ENCODE measurements at places on chromosomes 5 and 9.

DNA sequence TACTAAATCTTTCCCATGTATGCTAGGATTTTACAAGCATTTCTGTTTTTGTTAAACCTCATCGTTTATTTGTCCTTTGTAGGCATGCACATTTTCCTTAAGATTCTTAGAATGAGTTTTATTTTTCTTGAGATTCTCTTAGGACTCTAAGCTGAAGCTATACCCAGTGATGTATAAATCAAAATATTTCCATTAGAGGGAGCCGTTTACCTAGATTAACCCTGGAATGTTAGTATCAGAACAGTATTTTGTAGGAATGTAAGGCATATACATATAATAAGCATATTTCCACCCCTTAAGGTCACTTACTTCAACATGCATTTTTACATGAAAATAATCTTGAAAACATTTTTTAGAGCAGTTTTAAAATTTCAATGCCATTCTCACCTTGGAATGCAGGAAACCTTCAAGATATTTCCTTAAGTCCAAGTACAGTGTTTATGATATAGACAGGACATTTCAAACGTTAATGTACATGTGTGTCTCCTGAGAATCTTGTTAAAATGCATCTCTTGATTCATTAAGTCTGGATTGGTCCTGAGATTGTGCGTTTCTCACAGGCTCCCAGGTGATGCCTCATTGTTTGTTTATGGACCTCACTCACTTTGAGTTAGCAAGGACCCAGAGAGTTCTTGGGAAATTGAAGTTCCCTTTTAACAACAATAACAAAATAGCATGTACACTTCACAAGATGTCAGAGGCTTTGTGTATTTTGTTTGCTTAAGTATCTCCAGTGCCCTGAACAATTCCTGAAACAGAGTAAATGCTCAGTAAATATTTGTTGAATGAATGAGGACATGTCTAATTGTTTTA, 34.9 kb upstream of the FCHO2 start:
- peak; percentile 28 for DNase-seq

GRCh38 chr9:112884101-112884500, 6.6 kb downstream of the SLC46A2 start:
- DNase-seq: peak; percentile 57

DNA sequence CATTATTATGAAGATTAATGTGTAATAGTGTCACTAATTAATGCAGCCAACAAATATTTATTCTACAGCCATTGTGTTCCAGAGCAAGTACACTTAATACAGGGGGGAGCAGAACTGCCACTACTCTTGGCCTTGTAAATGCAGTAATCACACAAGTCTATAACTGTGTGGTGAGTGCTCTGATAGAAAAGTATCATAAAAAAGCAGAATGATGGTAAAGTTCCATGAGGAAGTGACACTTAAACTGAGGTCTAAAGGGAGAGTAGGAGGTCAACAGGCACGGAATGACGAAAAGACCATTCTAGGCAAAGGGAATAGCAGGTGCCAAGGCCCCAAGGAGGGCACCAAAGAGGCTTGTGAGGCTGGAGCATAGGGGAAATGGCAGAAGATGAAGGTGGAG, 142.9 kb downstream of the OSTF1 start:
- no peak for DNase-seq

- DNase-seq: no peak
Observed at GRCh38 chr5:62134811-62135210, 171.2 kb upstream of the KIF2A start.

DNA sequence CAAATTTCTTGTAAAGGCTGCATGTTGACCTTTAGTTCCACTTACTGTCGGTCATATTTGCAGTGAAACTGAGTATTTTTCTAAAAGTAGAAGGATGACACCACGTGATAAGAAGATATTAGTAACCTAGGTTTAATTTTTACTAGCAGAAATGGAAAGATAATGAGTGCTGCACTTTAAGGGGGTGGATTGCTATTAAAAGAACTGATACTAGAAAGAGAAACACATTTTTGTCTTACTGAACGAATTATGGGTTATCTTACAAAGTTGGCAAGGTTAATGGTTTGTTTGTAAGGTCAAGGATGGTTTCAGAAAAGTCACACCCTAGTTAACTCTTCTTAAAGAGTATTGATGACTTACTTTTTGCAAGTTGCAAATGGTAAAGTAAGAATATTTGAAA, 2.4 kb downstream of the MACIR start:
- DNase-seq: no peak

DNA sequence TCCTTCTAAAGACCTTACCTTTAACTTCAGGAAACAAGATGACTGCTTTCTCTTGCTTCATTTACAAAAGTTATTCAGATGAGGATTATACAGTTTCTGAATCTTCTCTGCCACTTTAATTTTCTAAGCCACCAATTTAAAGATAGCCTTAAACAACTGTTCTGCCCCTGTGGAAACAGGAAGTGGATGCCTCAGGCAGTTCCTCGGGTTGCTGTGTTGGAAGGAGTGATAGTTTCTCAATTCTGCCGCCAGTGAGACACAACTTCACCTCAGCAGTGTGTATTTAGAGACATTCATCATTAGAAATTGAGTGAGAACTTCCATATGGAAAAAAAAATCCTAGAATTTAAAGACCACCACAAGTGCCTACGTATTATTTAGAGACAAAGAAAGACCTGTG, 475.1 kb upstream of the WWC1 start:
- DNase-seq: no peak

GRCh38 chr5:23316060-23316591, 191.3 kb upstream of the PRDM9 start:
- no peak for DNase-seq

GRCh38 chr9:125440411-125440810, 178.8 kb downstream of the GAPVD1 start:
- DNase-seq: no peak

GRCh38 chr5:59246882-59247281, 646.6 kb downstream of the PDE4D start:
- DNase-seq: no peak

GRCh38 chr9:91424403-91425176, 958 bp upstream of the NFIL3 start:
- DNase-seq: peak; percentile 86

GRCh38 chr9:13911473-13911872, 402.5 kb downstream of the NFIB start:
- no peak for DNase-seq

GRCh38 chr5:1801222-1801966, at the start of gene NDUFS6:
NDUFS6 (plus strand) TSS chr5:1801407; CDS start chr5:1801418, 11 bp downstream.
- peak; percentile 89 for DNase-seq

DNA sequence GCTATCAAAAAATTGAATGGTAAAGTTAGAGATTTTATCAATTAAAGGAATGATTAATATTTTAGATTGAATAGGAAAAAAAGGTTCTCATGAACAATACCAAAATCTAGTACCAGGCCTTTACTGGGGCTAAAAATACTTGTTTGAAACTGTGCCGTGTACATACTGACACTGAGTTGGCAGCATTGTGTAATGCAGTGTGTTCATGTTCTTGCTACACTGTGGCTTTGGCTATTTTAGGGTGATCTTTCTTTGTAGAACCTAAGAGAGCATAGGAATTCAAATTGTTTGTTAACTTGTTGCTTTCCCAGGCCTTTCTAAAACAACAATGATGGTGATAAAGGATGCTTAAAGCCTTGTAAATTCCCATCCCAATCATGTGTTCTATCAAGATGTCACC, 80.9 kb downstream of the KIF4B start:
- no peak for DNase-seq

GRCh38 chr5:52875827-52876226, 88.1 kb downstream of the ITGA1 start:
- DNase-seq: no peak

DNA sequence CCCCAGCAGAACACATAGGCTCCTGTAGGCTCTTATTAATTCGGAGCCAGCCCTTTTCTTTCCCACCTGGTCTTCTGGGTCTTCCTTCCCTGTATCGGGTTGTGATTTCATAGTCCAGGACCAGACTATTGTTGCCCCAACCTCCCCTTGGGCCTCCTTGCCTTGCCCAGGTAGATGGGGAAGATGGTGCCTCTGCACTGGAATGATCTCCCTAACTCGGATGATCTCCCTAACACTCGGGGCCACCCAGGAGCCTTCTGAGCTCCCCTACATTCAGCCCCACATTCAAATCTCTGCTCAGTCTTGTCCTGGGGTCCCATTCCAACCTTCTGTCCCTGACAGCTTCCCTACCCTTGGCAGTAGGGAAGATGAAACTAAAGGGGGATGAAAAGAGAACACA, 2.7 kb upstream of the IRF1 start:
- no peak for DNase-seq

- no peak for DNase-seq
Observed at GRCh38 chr9:106708475-106709146, 154.4 kb upstream of the ZNF462 start.

GRCh38 chr5:97383996-97384395, 200.9 kb upstream of the RIOK2 start:
- DNase-seq: peak; percentile 14

- no peak for DNase-seq
Observed at GRCh38 chr5:137086342-137086741, 412.8 kb downstream of the SPOCK1 start.

- DNase-seq: peak; percentile 67
Observed at GRCh38 chr9:109640580-109641371, 139.2 kb upstream of the PALM2AKAP2 start.

GRCh38 chr5:77893225-77893860, 117.2 kb upstream of the TBCA start:
- peak; percentile 89 for DNase-seq

- DNase-seq: no peak
Observed at GRCh38 chr5:55037890-55038289, 13.8 kb downstream of the GZMK start.

DNA sequence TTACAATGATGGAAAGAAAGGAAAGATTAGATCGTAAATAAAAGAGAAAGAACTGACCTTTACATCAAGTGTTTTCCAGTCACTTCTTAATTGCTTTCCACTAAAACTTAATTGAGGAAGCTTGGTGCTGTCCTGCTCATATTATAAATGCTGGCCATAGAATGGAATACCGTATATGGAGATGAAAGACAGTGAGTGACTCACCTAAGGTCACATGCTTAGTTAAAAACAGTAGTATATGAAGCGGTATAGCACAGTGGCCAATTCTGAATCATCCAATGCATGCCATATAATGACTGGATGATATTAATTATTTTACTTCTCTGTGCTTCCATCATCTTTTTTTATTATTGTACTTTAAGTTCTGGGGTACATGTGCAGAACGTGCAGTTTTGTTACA, 482.4 kb upstream of the SGCD start:
- no peak for DNase-seq

GRCh38 chr9:126880226-126880946, 19.9 kb downstream of the ZBTB34 start:
- no peak for DNase-seq

- DNase-seq: no peak
Observed at GRCh38 chr5:154866841-154867240, 8.4 kb downstream of the CNOT8 start.

DNA sequence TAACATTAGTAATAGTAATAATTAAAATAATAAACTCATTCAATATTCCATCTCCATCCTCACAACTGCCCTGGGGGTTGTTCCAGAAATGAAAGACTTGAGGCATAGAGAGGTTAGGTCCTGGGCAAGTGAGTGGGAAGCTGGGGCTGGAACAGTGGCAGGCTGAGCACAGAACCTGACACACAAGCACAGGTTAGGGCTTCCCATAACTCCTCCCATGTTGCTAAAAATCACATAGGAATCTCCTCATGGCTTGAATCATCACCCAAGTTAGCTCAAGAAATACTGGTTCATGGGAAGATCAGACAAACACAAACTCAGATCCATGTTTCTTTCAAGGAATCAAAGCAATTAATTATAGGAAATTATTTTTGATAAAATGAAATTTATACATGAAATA, 487.7 kb downstream of the SEMA5A start:
- DNase-seq: no peak

GRCh38 chr9:14281136-14281795, 32.7 kb downstream of the NFIB start:
- no peak for DNase-seq

DNA sequence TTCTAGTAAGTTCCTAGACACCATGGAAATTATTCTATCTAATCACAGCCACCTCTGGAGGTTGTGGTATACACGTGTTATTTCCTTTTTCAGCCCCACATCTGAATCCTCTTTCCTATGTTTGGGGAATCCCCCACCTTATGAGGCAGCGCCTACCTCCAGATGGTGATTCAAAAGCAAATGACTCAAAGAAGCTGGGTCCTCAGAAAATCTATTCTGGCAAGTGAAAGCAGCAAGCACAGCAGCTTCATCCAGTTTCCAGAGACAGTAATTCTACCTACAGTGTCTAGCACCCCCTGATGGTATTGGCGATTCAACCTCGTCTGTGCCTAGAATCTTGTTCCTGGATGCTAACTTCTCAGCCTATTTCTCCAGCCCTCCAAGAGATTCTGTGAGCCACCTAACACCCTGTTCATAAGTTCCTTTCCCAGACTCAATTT, 43.0 kb downstream of the STRBP start:
- DNase-seq: peak; percentile 65

GRCh38 chr9:99058964-99059921, 45.7 kb upstream of the TGFBR1 start:
- DNase-seq: peak; percentile 31

DNA sequence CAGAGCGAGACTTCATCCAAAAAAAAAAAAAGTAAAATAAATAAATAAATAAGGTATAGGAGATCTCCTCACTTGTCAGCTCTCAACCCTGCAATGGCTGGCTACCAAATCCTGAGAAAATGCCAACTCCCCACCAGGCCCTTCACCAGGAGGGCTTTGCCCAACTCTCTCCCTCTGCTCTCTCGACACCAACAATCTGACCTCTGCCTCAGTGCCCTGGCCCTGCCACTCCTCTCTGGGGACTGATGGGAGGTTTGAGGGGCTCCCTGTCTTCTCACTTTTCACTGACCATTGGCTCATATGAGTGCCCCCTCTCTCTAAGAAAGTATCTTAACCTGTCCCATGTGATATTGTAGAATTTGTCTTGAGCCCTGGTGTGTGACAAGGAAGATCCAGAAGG, 52.6 kb upstream of the SH3PXD2B start:
- DNase-seq: no peak

- DNase-seq: peak; percentile 76
Observed at GRCh38 chr9:20981486-20981885, 50.0 kb downstream of the HACD4 start.

DNA sequence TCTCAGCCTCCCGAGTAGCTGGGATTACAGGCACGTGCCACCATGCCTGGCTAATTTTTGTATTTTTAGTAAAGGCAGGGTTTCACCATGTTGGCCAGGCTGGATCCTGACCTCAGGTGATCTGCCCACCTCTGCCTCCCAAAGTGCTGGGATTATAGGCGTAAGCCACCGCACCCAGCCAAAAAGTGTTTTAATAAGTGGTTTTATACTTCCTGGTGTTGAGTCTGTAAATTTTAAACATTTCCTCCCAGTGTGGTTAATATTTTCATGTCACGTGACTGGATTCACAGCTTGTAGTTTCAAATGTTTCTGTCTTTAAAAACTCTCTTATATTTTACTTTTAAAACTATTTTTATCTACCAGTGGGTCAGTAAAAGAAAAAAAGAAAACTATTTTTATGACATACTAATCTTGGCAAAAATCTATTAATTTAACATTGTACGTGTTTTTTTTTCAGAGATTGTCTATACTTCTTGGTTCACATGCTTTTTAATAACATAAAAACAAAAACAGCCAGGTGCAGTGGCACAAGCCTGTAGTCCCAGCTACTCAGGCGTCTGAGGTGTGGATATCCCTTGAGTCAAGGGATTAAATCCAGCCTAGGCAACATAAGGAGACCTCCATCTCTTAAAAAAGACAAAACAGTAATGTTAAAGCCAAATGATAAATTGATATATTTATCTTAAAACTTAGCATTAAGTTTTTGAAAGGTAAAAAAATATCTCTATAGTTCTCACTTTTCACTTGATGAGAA, 117.1 kb downstream of the DMXL1 start:
- DNase-seq: no peak
